Naive thymus-derived CD4-positive, alpha-beta T cell (primary cell): ENCODE measurements at places on chromosomes 12 and 14.

DNA sequence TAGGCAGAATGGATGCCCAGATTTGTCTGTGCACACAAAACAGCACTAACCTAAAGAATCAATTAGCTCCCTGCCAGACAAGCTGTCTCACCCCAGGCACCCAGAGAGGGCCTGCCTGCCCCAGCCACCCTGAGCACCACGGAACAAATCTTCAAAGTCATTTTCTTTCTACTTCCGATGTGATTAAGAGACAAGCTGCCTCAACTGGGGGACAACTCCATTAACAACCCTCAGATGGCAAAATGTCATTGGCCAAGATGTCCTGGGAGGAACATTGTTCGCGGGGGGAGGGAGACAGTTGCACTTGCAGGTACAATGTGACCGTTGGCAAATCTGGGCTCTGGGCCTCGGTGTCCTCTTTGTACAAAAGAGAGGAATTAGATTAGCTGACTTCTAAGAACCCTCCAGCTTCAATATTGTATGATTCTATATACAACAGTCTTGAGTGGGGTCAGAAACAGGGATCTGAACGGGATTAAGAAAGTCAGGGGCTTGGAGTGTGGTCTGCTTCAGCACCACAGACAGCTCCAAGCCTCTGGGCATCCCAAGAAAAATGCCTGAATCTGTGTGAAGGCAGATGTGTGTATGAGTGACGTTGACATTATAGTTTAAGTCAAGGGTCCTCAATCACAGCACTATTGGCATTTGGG is 42.8 kb upstream of the CMKLR1 start:
- DNase-seq, result no peak

DNA sequence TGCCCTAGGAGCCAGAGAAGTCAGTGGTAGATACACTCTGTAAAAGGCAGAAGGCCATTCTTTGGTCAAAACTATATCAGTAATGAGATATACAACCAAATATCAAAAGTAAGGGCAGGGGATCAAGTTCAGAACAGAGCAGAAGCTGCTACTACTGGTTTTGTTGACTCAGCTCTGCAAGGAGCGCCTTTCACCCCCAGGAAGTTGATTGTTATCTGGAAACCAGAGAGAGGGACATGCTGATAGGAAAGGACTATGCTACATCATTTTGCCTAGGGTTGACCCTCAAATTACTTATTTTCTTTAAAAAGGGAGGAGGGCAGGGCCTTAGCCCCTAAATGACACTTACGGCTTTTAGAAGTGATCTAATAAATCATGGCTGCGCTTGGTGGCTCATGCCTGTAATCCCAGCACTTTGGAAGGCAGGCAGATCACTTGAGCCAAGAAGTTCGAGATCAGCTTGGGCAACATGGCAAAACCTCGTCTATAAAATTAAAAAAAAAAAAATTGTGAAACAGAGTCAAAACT is 194.0 kb downstream of the KLHL28 start:
- no peak for DNase-seq

- no peak for DNase-seq
Observed at GRCh38 chr14:66468778-66469367, 17.3 kb upstream of the CCDC196 start.

- no peak for DNase-seq
Observed at GRCh38 chr12:123120452-123121166, 30.3 kb downstream of the PITPNM2 start.

- no peak for DNase-seq
Observed at GRCh38 chr14:20618271-20618749, 23.2 kb downstream of the OR6S1 start.

GRCh38 chr12:117188121-117188665 is 2.1 kb downstream of the FBXO21 start:
- DNase-seq, result no peak

DNA sequence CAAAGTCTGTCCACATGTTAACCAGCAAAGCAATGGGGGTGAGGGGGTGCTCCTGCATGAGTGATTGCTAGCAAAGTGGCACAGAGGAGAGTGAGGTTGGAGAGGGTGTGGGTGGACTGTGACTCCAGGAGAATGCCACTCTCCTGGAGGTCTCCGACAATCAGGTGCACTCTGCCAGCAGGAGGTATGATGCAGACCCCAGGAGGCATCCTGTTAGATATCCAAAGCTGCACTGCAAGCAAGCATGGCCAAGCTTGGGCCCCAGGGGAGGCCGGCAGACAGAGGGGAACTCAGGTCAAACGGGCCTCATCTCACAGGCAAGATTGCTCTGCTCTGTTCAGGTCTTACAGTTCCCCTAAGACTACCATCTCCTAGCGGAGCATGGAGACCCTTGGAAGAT is 73.5 kb upstream of the ALX1 start:
- DNase-seq, result no peak

DNA sequence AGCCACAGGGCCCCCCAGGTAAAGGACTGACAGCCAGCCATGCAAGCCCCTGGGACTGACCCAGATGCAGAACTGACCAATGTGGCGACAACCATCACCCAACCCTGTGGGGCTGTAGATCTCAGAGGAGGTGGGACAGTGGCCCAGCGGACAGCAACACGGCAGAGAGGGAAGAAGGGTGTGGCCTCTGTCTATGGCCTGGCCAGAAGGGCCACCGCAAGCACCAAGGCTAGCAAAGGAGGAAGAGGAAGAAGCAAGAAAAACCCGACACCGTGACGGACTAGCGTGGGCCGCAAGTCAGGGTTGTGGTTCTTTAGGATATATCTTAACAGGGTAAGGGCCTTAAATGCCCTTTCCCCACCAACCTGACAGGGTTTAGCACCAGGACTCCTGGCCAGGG is 71.2 kb downstream of the ITPK1 start:
- no peak for DNase-seq

DNA sequence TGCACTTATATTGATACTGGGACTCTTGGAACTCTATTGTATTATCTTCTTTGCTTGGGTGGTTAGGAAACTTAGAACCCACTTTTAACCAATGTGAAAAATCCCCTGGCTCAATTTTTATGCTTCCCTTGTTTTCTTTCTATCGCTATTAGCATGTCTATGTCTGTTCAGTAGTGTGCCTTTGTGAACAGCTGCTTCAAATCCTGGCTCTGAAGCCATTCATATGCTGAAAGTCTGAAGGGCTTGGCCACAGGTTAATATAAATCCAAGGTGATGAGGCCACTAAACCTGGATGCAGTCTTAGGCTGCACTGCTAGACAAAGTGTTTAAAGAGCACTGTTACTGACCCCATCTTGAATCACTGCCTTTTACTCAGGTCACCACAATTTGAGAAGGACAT is 94.9 kb upstream of the RIC8B start:
- no peak for DNase-seq

DNA sequence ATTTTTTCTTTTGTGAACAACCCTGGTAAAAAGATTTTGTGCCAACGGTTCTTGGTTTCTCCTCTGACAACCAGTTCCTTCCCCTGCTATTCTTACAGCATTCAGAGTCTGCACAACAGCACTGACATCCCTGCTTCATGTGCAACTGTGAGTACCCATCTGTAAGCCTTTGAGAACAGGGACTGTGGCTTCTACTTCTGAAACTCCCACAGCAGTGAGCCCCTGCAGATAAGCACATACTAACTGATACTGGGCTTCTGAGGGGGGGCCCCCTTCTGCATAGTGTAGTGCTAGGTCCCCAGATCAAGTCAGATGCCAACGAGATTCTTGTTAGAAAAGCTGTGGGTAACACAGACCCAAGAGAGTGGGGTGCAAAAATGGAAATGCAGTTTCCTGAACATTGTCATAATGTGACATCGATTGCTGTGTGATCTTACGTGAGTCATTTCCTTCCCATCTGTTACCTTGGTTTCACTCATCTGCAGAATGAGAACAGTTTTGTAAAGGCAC is 11.1 kb upstream of the NINJ2 start:
- DNase-seq, result peak; percentile 70

- no peak for DNase-seq
Observed at GRCh38 chr14:86788224-86788623, 1204.8 kb downstream of the GALC start.

DNA sequence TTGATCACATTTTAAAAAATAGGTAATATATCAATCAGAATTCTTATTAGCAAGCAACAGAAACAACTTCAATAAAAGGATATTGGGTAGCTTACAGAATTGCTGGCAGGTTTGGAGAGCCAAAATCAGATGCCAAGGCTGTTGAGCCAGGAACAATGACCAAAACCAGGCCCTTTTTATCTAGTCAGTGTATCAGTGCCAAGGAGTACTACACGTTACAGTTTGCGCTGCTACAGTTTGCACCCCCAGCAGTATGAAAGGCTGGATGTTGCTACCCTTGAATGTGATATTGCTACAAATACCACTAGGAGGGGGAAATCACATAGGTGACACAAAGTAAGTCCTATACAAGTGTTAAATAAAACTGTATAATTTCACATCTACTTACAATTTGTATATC is 19.3 kb downstream of the CGRRF1 start:
- DNase-seq, result no peak
